ENCODE measurements at places on chromosomes 16 and 17.

GRCh38 chr17:44029736-44030135 lies 15.0 kb upstream of the TMEM101 start:
- DNase-seq, result no peak

DNA sequence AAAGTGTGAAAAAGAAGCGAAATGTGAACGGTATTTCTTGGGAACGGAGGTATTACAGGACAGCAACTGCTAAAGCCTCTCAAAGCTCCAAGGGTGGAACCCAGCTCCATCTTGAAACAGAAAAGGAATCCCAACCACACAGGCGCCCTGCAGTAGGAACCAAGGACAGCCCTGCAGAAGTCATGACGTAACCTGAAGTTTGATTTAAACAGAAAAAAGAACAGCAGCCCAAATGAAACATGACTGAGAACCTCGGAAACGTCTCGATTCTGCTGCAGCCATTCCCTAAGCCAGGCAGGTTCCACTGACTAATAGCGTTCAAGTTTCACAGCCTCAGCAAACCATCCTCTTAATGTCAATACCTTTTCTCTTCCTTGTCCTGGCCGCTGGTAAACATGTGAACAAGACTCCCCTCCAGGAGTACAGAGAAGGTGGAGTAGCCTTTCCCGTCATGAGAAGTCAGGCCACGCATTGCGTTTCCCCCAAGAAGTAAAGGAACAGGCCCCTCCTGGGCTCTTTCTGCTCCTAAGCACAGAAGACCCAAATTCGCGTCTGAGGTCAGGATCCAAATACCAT lies 20.1 kb downstream of the SIAH1 start:
- DNase-seq, result no peak

DNA sequence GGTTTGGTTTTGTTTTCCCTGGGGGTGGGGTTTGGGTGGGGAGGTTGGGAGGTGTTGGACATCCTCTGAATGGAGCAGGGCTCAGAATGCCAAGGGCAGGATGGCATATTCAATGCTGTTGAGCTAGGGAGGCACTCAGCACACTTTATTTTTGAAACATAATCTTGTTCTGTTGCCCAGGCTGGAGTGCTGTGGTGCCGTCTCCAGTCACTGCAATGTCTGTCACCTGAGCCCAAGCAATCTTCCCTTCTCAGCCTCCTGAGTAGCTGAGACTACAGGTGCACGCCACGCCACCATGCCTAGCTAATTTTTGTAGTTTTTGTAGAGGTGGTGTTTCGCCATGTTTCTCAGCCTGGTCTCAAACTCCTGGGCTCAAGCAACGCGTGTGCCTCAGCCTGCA lies 186.1 kb downstream of the RPTOR start:
- DNase-seq, result no peak

- no peak for DNase-seq
Measured at GRCh38 chr16:74651841-74652240, 14.8 kb downstream of the RFWD3 start.

DNA sequence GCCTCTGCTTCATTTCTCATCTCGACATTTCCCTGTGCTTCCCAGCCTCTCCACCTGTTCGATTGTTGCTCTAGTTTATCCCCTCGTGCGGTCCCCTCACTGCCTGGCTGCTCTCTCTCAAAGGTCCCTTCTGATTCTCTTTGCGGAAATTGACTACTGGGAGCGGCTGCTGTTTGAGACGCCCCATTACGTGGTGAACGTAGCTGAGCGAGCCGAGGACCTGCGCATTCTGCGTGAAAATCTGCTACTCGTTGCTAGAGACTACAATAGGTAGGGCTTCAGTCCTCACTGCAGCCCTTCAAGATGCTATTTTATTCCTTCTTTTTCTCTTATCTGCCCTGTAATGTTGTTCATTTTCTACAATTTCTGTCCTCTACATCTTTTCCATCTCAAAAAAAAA lies 39.4 kb downstream of the DNAH2 start:
- no peak for DNase-seq

DNA sequence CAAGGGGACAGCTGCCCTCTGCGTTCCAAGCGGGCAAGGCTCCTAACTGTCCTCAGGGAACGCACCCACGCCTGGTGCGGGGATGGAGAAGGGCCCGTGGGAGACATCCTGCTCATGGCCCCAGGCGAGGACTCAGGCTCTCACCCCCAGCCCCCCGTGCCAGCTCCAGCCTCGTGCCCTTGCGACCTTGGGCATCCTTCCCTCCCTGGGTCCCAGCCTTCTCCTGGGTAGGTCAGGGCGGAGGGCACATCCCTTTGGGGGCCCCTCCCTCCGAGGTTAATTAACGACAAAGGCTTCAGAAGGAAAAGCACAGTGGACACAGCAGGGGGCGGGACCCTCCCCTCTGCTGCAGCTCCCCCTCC lies 3.0 kb downstream of the PGAP6 start:
- no peak for DNase-seq

GRCh38 chr16:17339764-17340541 lies 130.8 kb downstream of the XYLT1 start:
- DNase-seq, result no peak

DNA sequence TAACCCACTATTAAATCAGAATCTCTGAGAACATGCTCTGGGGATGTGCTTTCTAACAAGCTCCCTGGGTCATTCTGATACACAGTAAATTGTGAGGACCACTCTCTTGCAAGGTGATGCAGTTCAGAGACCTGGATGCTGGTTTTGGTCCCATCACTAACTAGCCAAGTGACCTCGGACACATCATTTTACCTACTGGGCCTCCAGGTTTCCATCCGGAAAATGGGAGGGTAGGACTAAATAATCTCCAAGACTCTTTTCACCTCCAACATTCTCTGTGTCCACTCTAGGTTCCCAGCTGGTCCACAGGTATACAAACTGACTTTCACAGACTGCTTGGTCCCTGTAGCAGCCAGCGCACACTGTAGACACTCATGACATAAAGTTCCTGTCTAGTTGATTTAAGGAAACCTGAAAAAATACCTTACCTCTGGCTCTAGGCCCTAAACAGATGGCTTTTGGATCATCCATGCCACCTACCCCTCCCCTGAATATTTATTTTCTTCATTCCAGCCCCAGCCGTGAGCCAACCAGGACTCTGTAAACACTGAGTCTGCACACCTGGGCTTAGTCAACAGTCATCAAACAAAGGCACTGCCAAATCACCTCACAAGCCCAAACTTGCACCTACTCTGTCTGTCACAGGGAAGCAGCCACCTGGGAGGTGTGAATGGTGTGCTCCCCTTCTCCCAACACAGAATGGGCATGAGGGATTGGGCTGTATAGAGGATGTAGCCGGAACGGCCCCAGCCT lies 51.3 kb upstream of the MRPS23 start:
- no peak for DNase-seq

DNA sequence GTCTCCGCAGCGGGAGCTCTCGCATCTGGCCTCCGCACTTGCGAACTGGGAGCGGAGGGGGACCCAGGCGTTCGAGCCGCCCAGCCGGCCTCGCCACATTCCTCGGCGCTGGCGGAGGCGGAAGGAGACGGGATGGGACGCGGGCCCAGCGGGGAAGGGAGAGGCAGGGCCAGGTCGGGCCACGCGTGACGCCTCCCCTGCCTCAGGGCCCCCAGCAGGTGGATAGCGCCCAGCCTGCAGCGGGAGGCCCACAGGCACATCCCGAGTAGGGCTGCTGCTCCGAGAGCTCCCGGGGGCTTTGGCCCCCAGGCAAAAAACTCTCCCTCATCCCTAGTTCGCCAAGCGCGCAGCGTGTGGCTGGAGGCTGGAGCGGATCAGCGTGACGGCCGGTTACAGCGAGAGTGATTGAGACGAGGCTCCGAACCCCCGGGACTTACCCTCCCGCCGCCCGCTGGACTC lies 800 bp downstream of the PLEKHH3 start:
- no peak for DNase-seq

GRCh38 chr17:53934931-53935330 lies 112.2 kb downstream of the KIF2B start:
- DNase-seq, result no peak

DNA sequence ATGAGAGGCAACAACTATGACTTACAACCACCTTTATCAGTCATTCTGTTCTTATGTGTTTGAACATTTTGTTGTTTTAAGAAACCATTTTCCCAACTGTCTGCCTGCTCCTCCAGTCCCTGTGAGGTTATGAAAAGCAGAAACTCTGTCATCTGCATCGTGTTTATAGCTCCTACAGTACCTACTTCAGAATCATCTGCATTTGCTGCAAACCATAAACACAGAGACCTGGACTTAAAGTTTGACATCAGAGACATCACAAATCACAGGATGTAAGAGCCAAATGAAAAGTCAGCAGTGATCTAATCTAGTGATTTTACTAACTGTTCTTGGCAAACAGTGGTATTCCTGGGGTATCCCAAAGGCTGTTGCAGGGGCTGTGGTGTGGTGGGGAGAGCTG lies 55.2 kb downstream of the CDH11 start:
- no peak for DNase-seq

GRCh38 chr17:78159575-78160158 lies 8.7 kb upstream of the SYNGR2 start:
- DNase-seq, result no peak

DNA sequence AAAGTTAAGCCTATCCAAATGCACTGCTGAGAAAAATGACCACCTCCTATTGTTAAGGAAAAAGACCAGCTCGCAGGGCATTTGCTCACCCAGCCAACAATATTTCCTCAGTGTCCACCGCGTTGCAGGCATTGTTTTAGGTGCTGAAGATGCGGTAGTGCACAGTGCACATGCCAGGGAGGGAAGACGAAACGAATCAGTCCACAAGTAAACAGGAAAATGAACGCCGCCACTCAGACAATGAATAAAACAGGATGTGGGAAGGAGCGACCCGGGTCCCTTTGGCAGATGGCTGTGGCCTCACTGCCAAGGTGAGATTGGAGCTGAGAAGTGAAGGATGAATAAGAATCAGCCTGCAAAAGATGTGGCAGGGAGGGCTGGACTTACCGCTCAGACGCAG lies 249.2 kb downstream of the FOXL1 start:
- DNase-seq, result no peak

GRCh38 chr16:55120826-55121225 lies 190.2 kb downstream of the IRX5 start:
- no peak for DNase-seq

DNA sequence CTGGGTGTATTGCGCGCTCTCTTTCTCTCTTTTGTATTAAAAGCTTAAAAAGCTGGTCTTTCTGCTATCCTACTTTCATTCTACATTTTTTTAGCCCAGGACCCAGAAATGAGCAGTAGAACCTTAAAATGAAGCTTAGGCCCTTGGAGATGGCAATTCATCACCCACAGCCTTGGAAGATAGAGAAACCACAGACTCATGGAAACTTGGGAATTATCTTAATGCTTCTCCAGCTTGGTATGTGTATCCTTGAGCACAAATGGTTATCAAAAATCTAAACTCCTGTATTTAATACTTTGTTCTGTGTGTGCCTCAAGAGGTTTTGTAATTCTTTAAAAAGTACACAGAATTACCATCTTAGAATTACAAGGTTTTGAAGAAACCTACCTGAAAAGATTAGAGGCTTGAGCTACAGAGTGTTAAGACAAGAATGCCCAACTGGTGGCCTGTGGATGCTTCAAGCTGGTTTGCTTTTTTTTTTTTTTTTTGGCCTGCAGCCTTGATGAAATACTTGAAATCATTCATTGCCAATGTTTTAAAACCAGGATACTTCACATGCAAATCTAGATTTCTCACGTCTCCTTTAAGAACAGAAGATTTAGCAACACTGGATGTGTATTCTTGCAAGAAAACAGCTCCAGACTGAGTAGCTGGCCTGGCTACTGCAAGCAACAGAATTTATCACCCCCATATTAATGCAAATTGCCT lies 105.0 kb downstream of the XYLT1 start:
- no peak for DNase-seq

- peak; percentile 74 for DNase-seq
Measured at GRCh38 chr17:18158022-18158600, 25.5 kb upstream of the ALKBH5 start.

GRCh38 chr16:22844416-22844815 lies 30.5 kb downstream of the HS3ST2 start:
- DNase-seq, result no peak

- no peak for DNase-seq
Measured at GRCh38 chr17:15900871-15901270, 44.1 kb upstream of the ADORA2B start.

DNA sequence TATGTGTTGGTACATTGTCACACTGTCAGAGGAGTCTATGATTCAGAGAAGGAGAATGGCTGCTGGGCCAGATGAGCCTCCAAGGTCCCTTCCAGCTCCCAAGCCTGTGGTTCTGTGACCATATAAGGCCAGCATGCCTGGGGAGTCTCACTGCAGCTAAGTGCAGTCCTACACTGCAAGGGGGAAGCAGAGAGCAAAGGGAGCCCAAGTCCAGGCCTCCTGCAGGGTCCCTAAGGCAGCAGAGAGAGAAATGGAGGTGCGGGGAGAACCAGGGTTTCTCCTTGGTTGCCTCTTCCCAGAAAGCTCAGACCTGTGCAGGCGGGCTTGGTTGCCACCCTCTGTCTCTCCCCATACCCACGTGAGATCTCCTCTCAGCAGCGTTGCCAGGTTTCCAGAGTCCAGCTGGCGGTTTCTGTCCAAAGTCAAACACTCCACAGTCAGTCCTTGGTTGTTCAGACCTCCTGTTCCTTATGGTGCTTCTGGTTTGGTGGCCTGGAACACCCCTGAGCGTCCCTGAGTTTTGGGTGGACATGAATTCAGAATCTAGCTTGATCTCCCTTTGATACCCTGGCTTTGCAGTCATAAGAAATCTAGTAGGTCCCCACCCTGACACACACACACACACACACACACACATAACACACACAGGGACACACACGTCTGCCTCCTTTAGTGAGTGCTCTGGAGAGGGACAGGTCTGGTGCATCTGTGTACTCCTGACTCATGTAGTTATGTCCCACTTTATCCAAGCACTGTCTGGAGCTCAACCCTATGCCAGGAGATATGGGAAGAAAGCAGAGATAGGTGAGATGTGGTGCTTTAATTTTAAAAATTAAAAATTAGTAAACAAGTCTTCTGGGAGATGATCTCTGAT lies 78.8 kb downstream of the GNAO1 start:
- no peak for DNase-seq

DNA sequence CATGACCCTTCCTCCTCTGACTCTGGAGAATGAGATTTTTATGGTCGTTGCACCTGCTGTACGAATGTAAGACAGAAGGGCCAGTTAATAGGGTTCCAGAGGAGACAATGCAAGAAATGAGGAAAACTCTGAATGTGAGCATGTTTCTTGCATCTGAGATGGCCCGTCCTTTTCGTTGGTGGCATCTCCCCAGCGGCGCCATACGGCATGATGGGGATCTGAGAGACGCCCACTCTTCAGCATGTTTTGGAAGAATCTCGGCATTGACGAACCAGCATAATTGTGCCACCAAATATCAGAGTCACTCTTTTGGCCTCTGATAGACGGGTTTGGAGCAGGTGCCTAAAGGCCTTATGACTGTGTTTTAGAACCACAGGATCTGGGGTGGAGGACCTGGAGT lies 126.5 kb upstream of the RCVRN start:
- DNase-seq, result no peak

DNA sequence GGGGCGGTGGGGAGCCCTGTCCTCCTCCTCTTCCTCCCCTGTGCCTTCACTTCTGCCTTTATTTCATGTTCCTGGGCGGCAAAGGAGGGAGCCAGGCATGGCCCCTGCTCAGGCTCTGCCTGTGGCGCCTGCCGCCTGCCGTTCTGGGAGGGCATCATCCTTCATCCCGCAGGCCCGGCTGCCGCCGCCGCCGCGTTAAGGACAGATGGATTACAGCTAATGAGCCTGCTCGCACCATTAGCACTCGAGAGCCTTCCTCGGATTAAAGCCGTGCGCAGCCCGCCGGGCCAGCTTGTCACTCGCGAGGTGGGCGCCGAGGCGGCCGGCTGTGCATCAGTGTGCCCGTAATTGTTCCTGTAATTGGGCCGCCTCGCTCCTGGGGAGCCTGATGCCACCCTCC lies 127.7 kb upstream of the GSE1 start:
- DNase-seq, result no peak

GRCh38 chr17:29181226-29181625 lies 1.0 kb upstream of the MYO18A start:
- DNase-seq, result no peak

Data from head of caudate nucleus (tissue), 42 donors.